ENCODE measurements at places on chromosomes 1 and 21. TPM values are rescaled to one million over a fixed set of nuclear protein-coding genes. Genes with fewer than 3 reads are reported as not detected.

GRCh38 chr1:26350701-26351589 lies 3.0 kb downstream of the CRYBG2 start:
- no peak for DNase-seq

- no peak for DNase-seq
Observed at GRCh38 chr1:114278911-114279310, 125.2 kb upstream of the SYT6 start.

DNA sequence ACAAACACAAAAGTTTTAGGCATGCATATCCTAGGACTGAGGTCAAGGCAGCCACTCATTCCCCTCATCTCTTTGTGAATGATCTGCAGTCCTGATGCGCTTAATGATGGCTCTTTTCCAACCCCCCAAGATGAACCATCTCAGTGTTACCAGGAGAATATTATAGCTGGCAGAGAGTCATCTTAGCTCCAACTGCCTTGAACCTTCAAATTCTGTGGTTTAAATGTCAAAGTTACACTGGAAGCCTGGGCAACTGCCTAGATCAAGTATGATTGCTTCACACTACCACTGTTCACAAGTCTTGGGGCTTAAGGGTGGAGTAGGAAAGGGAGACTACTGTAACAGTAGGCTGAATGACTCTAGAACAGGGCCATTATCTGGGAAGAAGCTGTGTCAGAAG lies 8.0 kb upstream of the MYBPHL start:
- DNase-seq: no peak

- DNase-seq: no peak
Observed at GRCh38 chr1:36711480-36711879, 228.8 kb upstream of the CSF3R start.

DNA sequence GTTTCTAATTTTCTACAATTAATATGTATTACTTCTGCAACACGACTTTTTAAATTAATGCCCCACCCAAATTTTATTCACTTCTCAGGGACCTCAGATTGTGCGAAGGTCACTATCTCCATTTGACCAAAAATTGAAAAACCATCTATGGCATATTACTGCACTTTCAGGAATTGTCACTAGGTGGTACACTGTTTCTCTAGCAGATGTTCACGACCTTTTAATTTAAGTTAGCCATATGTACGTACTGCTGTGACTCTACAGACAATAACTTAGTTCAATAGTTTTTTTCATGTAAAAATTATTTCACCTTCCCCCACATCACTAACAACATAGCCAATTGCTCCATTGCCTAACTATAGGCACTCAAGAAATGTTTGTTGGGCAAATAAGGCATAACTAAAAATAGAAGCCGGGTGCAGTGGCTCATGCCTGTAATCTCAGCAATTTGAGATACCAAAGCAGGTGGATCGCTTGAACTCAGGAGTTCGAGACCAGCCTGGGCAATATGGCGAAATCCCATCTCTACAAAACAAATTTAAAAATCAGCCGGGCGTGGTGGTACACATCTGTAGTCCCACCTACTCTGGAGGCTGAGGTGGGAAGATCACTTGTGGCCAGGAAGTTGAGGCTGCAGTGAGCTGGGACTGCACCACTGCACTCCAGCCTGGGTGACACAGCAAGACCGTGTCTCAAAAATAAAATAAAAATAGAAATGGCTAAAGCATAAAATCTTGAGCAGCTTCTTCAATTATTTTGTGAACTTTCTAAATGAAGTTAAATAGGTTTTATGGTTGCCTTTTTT lies 75.7 kb upstream of the PKN2 start:
- DNase-seq: no peak

DNA sequence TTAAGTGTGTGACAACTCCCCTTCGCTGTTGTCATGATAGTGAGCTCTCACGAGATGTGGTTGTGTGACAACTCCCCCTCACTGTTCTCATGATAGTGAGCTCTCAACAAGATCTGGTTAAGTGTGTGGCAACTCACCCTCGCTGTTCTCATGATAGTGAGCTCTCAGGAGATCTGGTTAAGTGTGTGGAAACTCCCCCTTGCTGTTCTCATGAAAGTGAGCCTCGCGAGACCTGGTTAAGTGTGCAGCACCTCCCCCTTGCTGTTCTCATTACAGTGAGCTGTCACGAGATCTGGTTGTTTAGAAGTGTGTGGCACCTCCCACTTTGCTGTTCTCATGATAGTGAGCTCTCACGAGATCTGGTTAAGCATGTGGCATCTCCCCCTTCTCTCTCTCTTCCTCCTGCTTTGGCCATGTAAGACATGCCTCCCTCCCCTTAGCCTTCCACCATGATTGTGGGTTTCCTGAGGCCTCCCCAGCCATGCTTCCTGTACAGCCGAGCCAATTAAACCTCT lies 25.1 kb upstream of the LSS start:
- peak; percentile 89 for DNase-seq

DNA sequence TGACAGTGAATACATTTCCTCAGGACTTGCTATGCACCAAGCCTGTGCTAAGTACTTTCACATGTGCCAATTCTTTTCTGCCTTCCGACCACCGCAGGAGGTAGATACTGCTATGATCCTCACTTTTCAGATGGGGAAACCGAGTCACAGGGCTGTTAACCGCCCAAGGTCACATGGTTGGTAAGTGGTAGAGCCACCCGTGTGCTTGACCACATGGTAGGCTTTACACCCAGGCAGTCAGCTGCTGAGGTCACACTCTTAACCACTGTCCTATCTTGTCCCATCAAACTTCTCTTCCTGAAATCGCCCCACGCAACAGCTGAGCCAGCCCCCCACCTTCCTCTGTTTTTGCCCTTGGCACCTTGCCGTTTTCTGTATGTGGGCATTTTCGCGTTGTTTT lies 31.0 kb upstream of the SDHB start:
- no peak for DNase-seq

- DNase-seq: no peak
Observed at GRCh38 chr1:213744780-213745179, 243.0 kb upstream of the PROX1 start.

GRCh38 chr1:179021873-179022272 lies 3.8 kb upstream of the FAM20B start:
- DNase-seq: no peak

DNA sequence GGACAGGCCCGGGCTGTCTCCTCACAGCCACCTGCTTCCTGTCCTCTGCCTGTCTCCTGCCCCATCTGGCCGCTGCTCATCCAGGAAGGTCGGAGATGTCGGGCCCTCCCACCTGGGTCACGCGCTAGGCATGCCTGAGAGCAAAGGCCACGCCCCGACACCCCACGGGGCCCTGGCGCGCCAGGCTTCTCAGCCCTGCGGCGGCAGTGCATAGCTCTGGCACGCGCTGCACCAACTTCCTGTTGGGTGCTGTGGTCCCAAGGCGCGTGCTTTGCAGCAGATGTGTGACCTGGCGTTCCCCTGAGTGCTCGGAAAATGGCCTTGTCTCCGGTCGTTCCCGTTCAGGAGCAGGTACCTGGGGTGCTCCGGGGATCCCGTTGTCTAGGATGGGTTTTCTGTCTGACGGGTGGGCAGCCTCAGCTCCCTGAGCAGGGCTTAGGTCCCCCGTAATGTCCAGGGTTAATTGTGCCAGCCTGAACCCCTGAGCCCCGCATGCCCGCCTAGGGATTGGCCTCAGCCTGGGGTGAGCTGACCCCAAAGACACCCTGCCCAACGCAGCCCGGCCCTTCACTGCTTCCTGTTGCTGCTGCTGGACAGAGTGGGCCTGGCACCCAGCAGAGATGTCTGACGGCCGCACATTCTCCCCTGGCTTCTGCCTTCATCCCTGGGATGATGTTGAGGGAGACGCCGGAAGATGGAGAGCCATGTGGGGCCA lies 19.4 kb upstream of the KCNAB2 start:
- DNase-seq: peak; percentile 83

DNA sequence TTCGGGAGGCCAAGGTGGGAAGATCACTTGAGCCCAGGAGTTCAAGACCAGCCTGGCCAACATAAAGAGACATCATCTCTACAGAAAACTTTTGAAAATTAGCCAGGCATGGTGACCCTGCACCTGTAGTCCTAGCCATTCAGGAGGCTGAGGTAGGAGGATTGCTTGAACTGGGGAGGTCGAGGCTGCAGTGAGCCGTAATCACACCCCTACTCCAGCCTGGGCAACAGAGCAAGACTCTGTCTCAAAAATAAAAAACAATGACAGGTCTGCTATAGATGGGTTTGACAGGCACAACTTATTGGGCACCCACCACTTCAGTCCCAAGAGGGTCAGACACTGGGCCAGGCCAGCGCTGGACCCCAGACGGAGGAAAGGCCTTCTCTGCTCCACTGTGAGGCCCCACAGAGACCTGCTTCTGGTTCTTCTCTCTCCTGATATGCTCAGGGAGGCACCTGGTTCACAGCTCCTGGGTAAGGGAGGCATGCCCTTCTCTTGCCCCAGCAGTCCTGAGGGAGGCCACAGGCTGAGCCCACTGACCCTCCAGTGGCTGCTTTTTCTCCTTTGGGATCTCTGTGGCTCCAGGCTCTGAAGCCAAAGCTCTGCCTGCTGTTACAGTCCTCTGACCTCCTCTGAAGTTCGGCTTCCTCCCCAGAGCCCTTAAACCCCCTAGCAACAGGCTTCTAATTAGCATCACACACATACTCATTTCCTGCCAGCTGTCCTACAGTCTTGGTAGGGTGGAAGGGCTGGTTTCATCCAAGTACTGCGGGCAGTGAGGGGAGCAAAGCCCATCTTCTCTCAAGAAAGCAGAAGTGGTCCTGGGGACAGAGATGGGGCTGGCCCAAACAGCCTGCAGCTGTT lies 14.4 kb downstream of the S100A16 start:
- peak; percentile 88 for DNase-seq

- DNase-seq: no peak
Observed at GRCh38 chr1:228783418-228784040, 48.2 kb downstream of the RHOU start.

- peak; percentile 72 for DNase-seq
Observed at GRCh38 chr1:178607718-178608408, 95.0 kb downstream of the TEX35 start.

DNA sequence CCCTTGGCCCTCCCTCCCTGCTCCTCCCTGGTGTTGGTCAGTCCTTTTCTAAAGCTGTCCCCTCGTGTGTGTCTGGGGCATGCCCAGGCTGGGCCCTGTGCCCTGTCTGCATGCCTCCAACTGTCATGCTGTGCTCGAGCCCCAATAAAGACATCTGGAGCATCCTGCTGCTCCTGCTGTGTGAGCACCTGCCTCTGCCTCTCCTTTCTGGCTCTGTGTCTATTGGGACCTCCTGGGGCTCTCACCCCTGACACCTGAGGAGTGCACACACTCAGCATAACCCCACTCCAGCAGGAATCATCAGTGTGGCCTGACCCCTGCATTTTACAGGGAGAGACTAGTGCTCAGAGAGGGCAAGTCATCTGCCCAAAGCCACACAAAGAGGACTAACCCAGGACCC lies 23.7 kb downstream of the KCNC4 start:
- DNase-seq: no peak

- no peak for DNase-seq
Observed at GRCh38 chr1:210366767-210367166, 38.1 kb downstream of the HHAT start.

- DNase-seq: no peak
Observed at GRCh38 chr1:206903687-206904086, 6.4 kb downstream of the IL24 start.

DNA sequence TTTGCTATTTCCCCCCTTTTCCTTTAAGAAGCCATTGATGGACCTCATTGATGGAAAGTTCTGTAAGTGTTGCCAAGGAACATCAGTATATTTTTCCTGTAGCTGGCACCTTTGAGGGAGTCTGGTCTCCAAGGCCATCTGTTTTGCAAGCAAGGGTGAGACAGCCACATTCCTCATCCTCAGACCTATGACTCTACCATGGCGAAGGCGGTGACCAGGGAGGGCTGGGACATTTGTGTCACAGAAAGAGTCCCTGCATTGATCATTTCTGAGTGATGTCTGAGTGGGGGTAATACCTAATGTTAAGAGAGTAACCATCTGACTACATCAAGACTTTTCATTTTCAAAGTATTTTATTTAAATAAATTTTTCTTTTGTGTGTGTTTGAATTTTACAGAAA lies 35.4 kb downstream of the KIAA0040 start:
- no peak for DNase-seq

DNA sequence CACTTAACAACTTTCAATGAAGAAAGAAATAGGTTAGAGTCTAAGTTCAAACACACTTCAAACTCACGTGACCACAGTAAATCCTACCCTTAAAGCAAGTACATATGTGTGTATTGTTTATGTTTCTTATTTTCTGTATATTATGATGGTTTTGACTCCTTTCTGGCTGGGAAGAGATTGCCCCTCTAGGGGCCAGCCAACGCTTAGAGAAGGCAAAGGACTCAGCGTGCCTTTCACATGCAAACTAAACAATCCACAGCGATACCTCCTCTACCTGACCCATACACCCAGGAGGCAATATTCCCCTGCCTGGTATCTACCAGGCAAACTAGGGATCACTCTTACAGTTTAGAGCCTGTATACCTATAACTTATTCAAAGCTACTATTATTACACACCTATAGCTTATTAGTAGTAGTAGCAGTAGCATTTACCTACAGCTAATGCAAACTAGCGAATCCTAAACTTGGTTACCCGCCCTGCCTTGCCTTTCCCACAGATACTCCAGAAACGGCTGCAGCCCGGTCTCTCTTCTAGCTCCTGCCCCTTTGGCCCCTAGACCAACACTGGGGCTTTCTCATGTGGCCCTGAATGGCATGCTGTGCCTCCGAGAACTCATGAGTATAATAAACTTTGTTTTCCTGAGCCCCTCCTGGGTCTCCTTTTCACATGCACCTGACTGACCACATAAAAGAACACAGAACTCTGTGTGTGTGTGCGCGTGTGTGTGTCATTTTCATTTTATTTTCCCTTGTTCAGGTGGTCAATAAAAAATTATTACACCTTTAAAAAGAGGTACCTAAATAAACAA lies 14.0 kb downstream of the NRIP1 start:
- DNase-seq: no peak

The RIPPLY3 gene
- not detected for polyA plus RNA-seq

The TEX38 gene
- 0.32 TPM for polyA plus RNA-seq

The SLAMF8 gene
- not detected for polyA plus RNA-seq

The PBX1 gene
- polyA plus RNA-seq: 0.05 TPM

The C1orf35 gene
- polyA plus RNA-seq: 29.3 TPM

The MAP10 gene
- 3.9 TPM for polyA plus RNA-seq

The LAMC2 gene
- 0.82 TPM for polyA plus RNA-seq

The F3 gene
- polyA plus RNA-seq: not detected

Data from GM12878 (cell line).